IPS-NIHi11 (cell line): ENCODE measurements at places on chromosomes 5 and 9.

- DNase-seq, result no peak
Observed at GRCh38 chr9:25816439-25816838, 138.2 kb upstream of the TUSC1 start.

DNA sequence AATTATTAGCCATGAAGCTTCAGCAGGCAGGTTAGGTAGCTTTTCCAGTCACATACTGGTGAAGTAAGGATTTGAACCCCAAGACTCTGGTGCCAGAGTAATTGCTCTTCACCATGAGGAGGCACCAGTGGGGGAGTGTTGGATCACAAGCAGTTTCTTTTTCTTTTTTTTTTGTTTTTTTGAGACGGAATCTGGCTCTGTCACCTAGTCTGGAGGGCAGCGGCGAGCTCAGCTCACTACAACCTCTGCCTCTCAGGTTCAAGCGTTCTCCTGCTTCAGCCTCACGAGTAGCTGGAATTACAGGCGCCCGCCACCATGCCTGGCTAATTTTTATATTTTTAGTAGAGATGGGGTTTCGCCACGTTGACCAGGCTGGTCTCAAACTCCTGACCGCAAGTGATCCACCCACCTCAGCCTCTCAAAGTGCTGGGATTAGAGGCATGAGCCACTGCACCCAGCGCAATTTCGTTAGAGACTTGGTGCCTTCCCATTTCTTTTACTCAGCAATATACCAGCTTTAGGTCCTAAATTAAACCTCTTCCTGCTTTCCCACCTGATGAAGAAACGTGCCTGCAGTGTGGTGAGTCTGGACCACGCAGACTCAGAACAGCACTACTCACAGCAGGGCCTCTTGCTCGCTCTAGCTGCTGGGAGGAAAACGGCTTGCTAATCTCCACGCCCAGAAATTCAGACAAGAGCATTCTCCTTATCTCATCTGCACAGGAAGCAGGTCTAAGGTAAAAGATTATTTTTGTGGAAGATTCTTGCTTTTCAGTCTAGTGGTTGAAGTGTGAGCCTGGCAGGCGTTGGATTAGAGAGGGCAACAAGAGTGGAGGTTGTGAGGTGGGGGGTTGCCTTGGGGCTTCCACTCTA lies at the start of gene S100Z:
S100Z (plus strand) TSS at position 596 of the 873 bp plus-strand sequence. CDS start 25,346 bp downstream, outside the sequence.
- no peak for DNase-seq

DNA sequence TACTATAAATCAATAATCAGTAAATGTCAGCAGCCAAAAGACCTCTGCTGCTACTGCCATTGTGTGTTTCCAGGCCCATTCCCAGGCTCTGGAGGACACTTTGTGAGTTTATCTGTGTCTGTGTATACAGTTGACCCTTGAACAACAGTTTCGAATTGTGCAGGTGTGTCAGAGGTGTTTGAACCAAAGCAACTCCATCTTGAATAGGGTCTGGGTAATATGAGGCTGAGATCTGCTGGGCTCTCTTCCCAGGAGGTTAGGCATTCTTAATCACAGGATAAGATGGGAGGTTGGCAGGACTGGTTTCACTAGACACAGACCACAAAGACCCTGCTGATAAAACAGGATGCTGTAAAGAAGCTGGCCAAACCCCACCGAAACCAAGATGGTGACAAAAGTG lies 2.3 kb upstream of the TBCA start:
- DNase-seq, result no peak

DNA sequence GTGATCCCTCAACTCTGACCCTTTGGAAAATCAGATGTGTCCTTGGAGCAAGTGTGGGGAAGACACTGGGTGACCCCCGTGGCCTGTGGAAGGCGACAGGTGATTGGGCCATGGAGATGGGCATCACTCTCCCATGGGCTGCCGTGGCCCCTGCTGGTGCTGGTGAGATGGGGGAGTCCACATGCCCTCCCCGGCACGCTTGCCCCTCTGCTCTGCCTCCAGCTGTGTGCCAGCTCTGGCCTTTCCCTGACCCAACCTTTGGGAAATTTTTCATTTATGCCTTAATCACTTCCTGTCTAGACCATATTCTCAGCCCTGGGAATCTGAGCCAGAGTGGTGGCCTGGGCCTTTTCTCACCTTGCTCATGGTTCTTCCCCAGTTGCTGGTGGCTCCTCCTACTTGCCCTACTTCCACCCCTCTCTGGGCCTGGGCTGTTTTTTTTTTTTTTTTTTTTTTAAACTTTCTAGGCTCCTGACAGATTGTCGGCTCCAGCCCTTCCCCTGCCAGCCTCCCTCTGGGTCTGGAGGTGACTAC lies 56.6 kb downstream of the RGS3 start:
- no peak for DNase-seq

GRCh38 chr5:149320791-149321330 lies 24.4 kb upstream of the GRPEL2 start:
- DNase-seq, result peak; percentile 71

DNA sequence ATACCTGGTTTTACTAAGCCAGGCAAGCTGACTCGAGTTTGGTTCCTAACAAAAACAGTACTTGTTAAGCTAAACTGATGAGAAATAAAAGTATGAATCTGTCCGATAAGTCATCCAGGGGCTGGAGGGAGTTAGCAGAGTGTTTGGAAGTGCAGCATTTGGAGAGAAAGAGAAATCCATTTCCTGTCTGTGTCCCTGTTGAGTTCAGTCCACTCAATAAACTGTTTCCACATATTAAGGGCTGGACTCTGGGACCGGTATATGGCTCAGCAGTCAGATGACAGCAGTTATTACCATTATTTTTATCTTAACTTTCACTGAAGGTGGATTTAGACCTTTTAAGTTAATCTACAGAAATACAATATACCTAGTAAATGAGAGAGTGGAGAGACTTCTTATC lies 130.6 kb upstream of the ADRA1B start:
- no peak for DNase-seq
